Endothelial cell of umbilical vein (primary cell): ENCODE measurements at places on chromosomes 3 and 15.

GRCh38 chr3:42980209-42980608 is 1.1 kb downstream of the GASK1A start:
- no peak for DNase-seq

DNA sequence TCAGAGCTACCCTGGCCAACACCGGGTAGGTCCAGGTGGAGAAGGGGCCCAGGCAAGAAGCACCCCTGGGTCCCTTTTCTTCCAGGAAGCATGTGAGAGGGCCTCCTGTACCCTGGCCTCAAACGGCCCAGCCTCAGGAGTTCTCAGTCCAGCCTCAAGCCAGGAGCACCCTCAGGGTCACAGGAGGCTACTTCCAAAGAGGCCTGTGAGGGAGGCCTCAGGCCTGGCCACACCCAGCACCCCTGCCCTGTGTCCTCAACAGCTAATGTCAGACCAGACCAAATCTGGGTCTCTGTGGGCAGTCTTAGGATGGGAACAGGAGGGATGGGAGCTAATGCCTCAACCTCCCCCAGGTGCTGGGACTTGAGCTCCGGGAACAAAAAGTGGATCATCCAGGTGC is 23.5 kb downstream of the PTH1R start:
- no peak for DNase-seq

GRCh38 chr3:97835761-97836160 is 13.9 kb downstream of the CRYBG3 start:
- DNase-seq: no peak

DNA sequence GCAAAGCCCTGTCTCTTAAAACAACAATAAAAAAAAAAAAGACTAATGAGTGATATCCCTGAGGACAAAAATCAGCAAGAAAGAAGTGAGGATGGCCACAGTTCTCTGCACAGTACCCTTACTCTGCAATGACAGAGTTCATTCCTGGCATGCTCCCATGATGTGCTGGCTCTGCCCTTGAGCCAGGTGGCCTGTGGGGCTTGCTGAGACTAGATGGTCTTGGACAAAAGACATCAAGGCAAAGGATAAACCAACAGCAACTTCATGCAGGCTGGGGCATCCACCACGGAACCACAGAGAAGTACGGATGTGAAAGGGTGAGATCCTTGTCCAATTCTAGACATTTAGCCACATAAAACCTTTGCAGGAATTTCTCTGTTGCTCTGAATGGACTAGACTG is 12.7 kb downstream of the MGLL start:
- DNase-seq: no peak

- DNase-seq: no peak
Observed at GRCh38 chr3:84299329-84299728, 659.5 kb upstream of the CADM2 start.

- DNase-seq: no peak
Observed at GRCh38 chr3:188530226-188530625, 376.3 kb downstream of the LPP start.

DNA sequence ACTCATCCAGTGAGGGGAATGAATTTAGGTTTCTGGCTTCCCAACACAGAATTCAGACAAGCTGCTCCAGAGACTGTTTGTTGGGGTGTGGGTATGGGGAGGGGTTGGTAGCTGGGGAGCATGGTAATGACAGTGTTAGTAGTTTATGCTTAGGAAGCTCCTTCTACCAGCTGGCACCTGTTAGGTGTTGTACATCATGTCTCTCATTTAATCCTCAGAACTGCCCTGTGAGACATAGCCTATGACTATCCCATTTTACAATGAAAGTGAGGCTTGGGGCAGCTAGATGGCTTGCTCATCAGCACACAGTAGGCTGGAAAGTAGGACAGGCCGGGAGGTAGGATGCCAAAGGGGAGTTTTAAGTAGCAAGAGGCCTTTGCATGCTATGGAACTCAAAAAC is 2.5 kb downstream of the EIF4E3 start:
- no peak for DNase-seq

DNA sequence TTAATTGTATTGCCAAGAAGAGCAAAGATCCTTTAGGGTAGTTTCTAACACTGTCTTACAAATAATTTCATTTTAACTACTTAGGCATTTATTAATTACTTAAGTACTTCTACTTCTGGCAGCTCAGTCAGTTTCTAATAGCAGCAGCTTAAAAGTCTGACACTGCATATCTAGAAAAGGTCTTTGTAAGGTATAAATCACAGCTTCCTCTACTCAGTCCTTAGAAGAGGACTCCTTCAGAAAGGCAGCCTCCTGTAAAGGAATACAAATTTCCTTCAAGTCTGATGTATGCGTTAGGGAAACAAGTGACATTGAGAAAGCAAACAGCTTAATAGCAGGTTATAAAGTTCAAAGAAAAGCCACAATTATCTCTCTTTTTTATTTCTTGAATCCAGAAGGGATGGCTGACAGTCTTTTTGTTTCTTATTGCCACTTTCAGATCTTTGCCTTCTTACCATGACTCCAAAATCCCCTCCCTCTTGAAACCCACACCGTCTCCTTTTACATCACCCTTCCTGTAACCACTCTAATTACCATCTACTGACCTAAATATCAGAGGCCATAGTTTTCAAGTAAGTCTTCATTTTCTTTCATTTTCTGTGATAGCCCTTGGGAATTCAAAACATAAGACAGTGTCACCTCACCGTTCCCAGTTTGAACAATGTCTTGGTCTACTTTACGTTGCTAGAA is 109.5 kb downstream of the CGGBP1 start:
- no peak for DNase-seq

- peak; percentile 95 for DNase-seq
Observed at GRCh38 chr3:160129459-160130061, 95.7 kb upstream of the C3orf80 start.

DNA sequence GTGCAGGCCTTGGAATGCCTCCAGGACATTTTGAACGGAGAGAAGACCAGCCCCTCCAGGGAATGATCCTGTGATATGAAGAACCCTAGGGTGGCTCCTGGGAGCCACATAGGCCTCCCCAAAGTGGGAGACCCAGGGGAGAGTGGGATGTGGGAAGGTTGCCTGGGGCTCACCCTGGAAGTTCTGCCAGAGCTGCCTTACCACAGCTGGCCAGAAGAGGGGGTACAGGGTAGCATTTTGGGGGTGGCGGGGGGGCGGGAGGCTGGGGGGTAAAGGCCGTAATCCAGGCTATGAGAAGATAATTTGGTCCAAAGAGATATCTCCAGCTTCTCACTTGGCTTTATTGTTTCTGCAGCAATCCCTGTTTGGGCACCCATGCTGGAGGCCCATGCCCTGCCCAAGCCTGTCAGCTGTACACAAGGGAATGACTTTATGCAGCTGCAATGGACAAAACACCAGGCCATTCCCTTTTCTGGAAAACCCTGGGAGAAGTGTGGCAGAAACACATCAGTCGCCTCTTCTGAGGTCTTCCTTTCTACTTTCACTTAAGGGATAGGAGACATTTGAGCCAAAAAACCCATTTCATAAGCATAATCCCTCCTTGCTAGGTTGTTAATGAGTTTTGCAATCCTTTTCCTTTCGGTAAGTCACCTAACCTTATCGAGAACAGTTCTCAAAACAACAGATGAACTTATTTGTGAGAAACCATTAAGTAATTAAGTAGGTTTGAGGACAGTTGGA is 11.0 kb upstream of the MUSTN1 start:
- DNase-seq: no peak

DNA sequence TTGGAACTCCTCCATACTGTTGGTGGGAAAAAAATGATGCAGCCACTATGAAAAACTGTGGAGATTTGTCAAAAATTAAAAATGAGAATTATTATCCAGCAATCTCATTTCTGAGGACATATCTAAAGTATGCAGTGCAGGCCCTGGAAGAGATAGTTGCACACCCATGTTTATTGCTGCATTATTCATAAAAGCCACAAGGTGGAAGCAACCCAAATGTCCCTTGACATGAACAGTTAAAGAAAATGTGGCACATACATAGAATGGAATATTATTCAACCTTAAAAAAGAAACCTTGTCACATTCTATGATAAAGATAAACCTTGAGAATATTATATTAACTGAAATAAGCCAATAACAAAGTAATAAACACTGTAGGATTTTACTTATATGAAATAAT is 80.9 kb upstream of the ARHGEF26 start:
- DNase-seq: peak; percentile 23

- no peak for DNase-seq
Observed at GRCh38 chr3:96779810-96780209, 34.6 kb upstream of the EPHA6 start.

GRCh38 chr3:99108508-99108907 is 207.0 kb upstream of the DCBLD2 start:
- DNase-seq: peak; percentile 97

- no peak for DNase-seq
Observed at GRCh38 chr3:179512378-179512777, 50.3 kb upstream of the ACTL6A start.

DNA sequence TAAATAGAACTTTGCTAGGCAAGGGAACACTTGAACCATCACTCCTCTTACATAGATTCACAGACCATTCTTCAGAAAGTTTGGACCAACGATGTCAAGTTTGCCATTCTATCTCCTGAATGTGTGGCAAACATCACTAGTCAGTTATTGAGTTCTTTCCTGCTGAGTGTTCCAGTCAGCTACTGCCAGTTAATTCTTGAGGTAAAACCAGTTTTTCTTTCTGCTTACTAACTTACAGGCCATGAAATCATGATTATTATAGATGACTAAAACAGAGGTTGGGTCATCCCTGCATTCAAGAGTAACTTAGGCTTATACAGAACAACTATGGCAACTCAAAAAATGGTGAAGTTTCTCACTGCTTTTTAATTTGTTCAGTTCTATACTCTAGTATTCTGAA is 88.2 kb downstream of the AP4E1 start:
- no peak for DNase-seq

DNA sequence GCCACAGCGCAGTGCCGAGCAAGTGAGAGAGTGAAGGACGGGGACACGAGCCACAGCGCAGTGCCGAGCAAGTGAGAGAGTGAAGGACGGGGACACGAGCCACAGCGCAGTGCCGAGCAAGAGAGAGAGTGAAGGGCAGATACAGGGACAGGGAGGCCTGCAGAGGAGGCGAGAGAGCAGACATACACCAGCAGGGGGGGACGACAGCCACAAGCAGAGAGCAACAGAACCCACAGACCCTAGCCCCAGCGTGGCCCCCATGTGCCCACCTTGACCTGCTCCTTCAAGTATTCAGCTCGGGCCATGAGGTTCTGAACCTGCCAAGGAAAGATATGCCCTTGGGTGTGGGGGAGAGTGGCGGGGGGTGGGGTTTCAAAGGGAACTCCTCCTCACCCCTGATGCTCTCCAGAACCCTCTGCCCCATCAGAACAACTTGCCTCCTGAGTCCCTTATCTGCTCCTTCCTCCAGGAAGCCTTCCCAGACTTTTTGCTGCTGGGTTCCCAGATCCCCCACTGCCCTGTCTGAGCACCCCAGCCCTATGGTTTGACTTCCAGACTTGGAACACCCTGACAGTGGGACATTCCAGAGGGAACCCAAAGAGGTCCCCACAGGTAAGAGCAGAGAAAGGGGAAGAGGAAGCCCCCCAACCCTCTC is 5.3 kb downstream of the ULK3 start:
- DNase-seq: no peak

- no peak for DNase-seq
Observed at GRCh38 chr15:88187195-88187594, 69.3 kb downstream of the NTRK3 start.

DNA sequence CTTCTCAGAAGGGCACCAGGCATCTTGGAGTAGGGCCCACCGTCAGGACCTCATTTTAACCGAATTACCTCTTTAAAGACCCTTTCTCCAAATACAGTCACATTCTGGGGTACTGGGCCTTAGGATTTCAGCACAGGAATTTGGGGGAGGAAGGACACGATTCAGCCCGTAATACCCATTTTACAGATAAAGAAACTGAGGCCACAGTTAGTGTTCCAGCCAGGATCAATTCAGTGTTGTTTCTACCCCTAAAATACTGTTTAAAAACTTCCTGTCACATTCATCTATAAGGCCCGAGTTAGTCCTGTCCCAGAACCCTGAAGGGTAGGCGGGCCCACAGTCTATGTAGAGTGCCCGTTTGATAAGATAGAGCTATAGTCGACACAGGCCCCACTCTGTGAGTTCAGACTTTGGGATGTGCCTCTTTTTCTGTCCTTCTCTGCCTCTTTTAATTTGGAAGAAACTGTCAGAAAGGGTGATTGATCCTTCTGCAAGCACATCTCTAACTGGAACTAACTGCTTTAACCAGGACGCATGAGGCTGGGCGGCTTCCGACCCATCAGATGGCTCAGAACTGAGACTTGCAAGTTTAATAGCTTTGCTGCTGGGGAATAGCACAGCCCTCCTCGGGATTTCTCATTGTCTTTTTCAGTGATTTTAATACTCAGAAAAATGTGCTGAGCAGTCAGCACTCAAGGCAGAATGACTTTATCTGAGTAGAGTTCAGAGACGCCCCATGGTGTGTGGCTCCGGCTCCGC is 19.5 kb downstream of the BFSP2 start:
- DNase-seq: no peak

- no peak for DNase-seq
Observed at GRCh38 chr15:62584301-62585235, 419.5 kb upstream of the C2CD4B start.

DNA sequence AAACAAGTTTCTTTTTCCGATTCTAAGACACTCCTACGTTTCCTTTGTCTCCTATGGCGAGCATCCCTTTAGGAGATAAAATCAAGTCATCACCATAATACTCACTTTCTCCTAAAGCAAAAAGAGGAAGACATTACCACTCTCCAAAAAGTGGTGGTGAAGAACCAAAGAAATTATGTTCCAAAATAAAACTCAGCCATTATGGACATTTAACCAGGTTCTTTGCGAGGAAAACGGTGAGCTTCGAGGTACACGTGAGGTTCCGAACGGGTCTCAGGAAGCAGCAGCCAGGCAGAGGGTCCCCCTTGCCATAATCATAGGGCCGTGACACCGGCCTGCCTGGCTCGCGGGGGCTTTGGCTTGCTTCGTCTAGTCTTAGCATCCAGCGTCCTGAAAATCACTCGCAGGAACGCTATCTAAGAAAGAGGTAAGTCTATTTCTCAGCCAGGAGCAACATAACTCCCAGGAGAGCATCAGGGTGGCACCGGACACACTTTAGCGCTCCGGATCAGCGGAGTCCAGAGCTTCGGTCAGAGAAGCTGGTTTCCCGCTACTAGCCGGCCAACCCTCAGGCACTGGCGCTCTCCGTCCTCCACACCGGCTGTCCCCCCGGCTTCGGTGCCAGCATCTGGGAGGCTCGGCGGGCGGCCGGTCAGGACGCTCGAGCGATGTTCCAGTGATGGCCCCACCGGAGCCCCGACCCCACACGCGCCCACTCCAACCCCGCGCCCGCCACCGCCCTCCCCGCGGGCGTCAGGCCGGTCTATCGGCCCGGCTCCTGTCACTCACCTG is 581 bp downstream of the IP6K1 start:
- peak; percentile 62 for DNase-seq

GRCh38 chr3:61268644-61269043 is 17.4 kb upstream of the FHIT start:
- no peak for DNase-seq

- no peak for DNase-seq
Observed at GRCh38 chr3:195366200-195366925, 76.5 kb downstream of the ACAP2 start.

- DNase-seq: peak; percentile 79
Observed at GRCh38 chr15:101176625-101177024, 75.2 kb downstream of the CHSY1 start.

GRCh38 chr15:85840079-85840801 is 45.5 kb upstream of the KLHL25 start:
- peak; percentile 75 for DNase-seq

- DNase-seq: no peak
Observed at GRCh38 chr3:193842029-193842798, 249.2 kb downstream of the OPA1 start.
